ENCODE measurements at places on chromosomes 12 and 14.

DNA sequence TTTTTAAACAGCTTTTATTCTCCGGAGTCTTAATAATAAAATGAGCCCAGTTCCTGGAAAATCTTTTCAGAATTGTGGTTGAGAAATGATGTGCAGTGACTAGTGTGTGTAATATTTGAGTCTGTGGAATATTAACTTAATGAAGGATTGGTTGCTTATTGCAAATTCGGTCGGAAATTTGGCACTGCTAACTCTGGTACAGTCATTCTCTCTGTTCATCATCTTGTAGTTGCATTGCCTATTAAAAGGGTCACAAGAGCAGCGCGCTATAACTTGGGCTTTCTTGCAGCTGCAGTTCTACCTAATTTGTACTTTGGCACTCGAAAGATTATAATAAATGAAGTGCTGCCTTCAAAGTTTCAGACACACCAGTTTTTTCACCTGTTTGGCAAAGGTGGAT is 146.0 kb downstream of the FLRT2 start:
- no peak for DNase-seq

DNA sequence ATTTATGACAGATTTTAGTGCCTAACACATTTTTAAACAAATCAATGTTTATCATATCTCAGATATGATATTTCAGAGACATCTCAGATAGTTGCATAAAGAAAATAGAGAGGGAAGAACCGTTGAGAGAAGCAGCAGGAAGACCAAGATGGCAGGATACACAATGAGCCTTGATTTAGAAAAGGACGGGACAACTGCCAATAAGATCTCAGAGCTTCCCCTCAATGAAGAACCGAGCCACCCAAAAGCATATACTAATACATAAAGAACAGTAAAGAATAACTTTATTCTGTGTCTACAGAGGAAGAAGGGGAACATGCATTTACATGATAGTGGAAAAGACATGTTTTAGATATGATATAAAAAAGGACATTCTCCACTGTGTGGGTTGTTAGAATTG is 375.9 kb upstream of the SOX5 start:
- DNase-seq, result no peak

DNA sequence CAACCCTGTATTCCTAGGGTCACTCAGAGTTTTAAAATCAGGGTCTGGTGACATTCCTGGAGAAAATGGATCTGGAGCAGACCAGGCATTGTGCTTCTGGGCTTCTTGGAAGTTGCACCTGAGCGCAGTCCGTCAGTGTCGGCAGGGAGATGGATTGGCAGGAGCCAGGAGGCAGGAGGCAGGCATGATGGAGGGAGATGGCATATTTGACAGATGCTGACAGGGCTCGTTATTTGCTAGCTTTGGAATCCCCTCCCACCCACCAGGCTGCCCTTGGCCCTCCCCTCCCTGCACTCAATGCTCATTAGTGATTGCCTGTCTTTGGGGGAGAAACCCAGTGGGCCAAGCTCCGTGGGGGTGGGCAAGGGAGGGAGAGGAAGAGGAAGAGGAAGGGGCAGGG is 4.7 kb downstream of the CISTR start:
- DNase-seq, result no peak

DNA sequence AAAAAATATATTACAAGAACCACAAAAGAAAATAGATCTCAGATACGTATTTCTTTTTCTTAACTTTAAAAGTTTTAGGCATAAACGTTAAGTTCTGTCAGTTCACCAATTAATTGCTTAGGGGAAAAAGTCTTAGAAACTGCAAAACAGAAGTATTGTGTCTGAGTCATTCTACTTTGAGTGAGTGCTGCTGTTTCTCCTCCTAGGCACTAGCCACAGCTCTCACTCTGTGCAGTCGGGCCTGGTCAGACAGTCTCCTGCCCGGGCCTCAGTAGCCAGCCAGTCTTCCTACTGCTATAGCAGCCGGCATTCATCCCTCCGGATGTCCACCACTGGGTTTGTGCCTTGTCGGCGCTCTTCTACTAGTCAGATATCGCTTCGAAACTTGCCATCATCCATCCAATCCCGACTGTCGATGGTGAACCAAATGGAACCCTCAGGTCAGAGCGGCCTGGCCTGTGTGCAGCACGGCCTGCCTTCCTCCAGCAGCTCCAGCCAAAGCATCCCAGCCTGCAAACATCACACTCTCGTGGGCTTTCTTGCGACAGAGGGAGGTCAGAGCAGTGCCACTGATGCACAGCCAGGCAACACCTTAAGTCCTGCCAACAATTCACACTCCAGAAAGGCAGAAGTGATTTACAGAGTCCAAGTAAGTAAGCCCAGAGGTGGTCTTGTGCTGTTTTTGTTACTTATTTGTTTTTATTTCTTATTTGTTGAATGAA is 201.3 kb downstream of the PCNX1 start:
- no peak for DNase-seq

DNA sequence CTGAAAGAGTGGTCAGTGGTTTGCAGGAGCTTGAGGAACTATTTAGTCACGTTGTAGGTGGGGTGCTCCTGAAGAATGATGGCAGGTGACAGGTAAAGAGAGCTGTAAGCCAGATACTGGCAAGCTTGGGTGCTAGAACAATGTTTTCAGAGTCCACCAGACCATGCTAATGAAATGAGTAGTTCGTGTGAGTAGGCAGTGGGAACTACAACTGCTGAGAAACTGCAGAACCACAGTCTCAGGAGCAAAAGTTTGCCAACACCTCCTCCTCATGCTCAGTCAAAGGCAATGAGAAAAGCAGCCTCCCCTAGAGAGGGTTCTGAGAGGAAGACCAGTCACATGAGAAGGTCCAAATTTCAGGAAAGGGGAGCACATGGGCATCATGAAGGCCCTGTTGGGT is 91.3 kb downstream of the PRKD1 start:
- DNase-seq, result no peak

- no peak for DNase-seq
Measured at GRCh38 chr12:118035190-118036041, 18.9 kb downstream of the RFC5 start.

- peak; percentile 77 for DNase-seq
Measured at GRCh38 chr12:20125276-20125798, 243.0 kb upstream of the PDE3A start.

DNA sequence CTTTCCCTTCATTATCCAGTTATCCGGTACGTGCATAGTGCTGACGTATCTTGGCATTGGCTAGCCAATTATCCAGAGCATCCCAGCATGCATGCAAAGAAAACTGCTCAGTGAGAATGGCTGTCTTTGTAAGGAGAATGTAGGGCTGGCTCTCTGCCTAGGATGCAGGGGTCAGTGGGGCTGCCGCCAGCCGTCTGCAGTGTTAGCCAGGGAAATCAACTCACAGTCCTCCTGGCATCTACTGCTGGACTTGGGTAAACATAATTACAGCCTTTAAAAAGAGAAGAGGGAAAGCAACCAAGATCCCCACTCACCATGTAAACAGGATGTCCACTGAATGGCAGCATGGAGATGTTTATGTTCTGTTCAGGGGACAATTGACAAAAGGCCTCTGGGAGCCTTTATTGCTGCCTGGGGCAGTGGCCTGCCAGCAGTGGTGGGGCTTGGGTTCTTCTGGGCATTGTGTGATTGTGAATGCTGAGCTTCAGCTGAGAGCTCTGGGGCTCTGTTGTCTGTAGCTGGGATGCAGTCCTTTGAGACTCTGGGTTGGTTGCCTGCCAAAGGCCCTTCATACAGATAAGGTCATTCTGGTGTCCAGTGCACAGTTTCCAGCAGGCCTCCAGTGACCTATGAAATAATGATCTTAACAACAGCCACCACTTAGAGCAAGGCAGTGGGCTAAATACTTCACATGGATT is 121.8 kb downstream of the TBC1D30 start:
- DNase-seq, result peak; percentile 48

GRCh38 chr12:43098766-43099550 is 453.0 kb downstream of the ADAMTS20 start:
- no peak for DNase-seq

GRCh38 chr12:80016684-80017083 is 81.8 kb upstream of the PPP1R12A start:
- no peak for DNase-seq

DNA sequence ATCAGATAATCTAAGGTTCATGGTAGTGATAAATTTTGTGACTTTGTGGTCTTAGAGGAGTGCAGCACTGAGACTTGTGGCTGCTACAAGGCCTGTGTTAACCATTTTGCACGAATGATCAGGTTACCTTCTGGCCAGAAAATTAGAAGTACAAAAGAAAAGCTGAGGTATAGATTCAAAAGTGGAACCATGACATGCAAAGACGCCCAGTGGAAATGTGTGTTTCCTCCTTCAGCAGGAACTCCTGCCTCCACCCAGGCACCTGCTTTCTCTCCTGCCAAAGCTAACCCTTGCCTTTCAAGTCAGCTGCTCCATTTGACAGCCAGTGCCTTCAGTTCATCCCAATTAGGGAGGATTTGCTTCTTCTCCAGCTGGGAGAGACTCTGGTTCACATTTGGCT is 10.1 kb downstream of the PDE6H start:
- no peak for DNase-seq

- no peak for DNase-seq
Measured at GRCh38 chr12:120013659-120014380, 24.8 kb downstream of the BICDL1 start.

DNA sequence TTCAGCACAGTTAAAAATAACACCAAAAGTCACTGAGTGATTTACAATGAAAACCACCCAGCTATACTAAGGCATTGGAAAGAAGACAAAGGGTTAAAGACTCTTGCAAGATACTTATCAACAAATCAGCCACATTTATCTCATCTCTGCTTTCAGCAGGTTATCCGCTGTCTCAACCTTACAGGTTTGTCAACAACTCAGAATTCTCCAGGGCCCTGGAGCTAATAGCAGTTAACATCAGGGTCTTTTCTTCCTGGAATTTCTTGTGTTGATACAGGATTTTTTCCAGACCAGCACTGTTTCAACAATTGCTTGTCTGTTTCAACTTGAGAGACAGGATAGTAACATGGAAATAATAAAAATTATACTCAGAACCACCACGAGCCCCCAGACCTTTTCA is 3.5 kb downstream of the PKP2 start:
- peak; percentile 43 for DNase-seq

DNA sequence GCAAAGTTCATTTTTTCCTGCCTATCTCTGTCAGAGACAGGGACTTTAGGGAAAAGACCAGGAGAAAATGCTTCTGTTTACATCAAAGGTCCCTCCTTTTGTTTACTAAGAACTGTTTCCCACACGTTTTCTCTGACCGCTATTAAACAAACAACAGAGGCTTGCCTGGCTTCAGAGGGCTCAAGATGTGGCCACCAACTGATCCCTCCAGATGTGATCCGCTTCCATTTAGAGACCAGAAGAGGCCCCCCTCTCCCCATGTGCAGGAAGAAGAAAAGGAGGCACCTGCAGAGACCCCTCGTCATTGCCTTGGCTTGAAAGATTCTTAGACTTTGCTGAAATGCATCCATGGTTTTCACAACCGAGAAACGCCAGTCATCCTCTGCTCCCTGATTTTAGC is 217.9 kb upstream of the PWP1 start:
- DNase-seq, result no peak

DNA sequence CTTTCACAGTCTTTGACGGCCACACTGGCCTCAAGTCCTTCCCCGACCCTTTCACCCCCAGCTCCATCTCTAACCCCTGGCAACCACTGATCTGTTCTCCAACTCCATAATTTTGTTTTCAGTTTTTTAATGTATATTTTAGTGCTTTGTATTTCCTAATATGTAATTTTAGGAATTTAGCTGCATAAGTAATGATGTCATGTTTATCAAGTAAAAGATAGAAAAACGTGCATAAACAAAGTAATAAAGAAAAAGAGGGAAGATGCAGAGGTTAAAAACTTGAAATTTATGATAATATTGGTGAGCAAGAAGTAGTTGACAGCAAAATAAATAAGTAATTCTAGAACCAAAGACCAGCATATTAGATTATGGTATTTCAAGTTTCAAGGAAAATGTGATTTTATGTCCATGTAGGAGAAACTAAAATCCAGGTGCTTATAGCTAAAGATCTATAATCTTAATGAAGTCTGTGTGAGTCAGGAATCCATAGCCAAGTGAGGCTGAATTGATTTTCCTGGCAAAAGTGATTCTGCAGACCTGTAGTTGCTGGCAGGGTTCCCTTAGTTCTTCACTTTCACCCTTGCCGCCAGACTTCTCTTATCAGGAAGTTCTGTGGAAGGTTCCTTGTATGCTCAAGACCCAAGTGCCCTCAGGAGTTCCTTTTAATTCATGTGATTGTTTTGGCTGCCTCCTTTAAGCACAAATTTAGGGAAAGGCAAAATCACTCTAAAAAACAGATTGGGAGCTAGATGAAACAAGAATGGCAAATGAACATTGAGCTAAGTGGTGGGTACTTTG is 24.4 kb downstream of the FBXW8 start:
- no peak for DNase-seq

GRCh38 chr12:66063916-66064315 is 66.6 kb downstream of the LLPH start:
- DNase-seq, result no peak

DNA sequence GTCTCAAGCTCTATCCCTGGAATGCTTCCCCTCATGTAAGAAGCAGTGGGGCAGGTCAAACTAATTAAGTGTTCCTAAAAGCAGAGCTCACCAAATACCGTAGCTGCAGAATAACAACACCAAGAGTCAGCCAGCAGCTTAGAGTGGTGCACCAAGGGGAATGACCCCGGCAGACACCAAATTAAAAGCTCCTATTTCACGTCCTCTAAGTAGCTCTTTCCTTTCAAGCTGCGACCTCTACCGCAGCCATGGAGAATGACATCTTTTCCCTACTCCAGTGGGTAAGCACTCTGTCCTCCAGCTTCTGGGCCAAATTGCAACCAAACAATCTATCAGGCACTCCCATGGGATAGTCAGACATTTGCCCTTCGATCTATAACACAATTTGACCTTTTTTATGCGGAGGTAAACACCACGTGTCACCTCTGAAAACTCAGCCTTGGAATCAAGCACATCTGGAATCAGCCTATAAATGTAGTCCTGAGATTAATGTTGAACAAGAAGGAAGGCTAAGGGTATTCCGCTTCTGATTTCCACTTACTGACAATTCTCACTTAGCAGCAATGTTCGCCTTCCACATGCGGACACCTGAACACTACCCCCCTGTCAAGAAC is 67.6 kb upstream of the CDKN3 start:
- peak; percentile 80 for DNase-seq

- no peak for DNase-seq
Measured at GRCh38 chr12:26786865-26787514, 46.0 kb downstream of the ITPR2 start.

- no peak for DNase-seq
Measured at GRCh38 chr12:48873096-48873495, 7.4 kb upstream of the RND1 start.

GRCh38 chr12:58067610-58068387 is 126.4 kb downstream of the ATP23 start:
- peak; percentile 29 for DNase-seq

- no peak for DNase-seq
Measured at GRCh38 chr12:3241621-3242020, 164.4 kb downstream of the TSPAN9 start.

GRCh38 chr14:89378119-89378518 is 38.9 kb downstream of the FOXN3 start:
- DNase-seq, result no peak

- DNase-seq, result no peak
Measured at GRCh38 chr14:77541905-77542304, 43.3 kb upstream of the ISM2 start.

- DNase-seq, result peak; percentile 35
Measured at GRCh38 chr14:38553586-38553985, 297.7 kb upstream of the CLEC14A start.

GRCh38 chr14:59273737-59274136 is 85.3 kb downstream of the DAAM1 start:
- DNase-seq, result no peak

- no peak for DNase-seq
Measured at GRCh38 chr14:63596998-63597658, 44.5 kb downstream of the WDR89 start.

All from cardiac muscle cell (in vitro differentiated cells and primary cell).